ENCODE measurements at places on chromosomes 4 and X. TPM values are rescaled to one million over a fixed set of nuclear protein-coding genes. Genes with fewer than 3 reads are reported as not detected.

The RBM3 gene
- total RNA-seq: 256 TPM

The DLG3 gene
- total RNA-seq: 27.0 TPM

The LEF1 gene
- total RNA-seq: 205 TPM

DNA sequence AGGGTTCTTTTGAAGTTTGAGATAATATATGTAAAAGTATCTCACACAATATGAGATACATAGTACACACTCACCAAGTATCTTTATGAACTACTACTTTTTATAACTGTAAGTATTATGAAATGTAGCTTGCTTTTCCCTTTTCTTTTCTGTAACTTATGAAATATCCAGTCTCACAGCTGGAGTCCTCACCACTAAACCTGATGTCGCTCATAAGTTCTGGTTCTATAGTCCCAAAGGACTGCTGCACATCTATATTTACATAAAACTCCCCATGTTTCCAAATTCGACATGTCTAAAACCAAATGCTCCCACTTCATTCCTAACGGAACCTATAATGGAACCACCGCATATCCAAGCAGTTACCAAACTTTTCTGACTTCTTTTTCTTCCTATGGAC lies 186.5 kb upstream of the SLC7A11 start:
- DNase-seq: no peak

GRCh38 chr4:70877556-70877955 lies 24.6 kb upstream of the MOB1B start:
- no peak for DNase-seq

All from activated naive CD4-positive, alpha-beta T cell treated with anti-CD3 and anti-CD28 coated beads, Interleukin-2, amount 50 U/mL, for 72 hours (primary cell).